ENCODE measurements at places on chromosomes 1 and 21. TPM values are rescaled to one million over a fixed set of nuclear protein-coding genes. Genes with fewer than 3 reads are reported as not detected.

GRCh38 chr1:235265900-235266299, 62.1 kb downstream of the ARID4B start:
- no peak for DNase-seq

GRCh38 chr1:111653709-111654108, 34.1 kb downstream of the RAP1A start:
- DNase-seq, result no peak

DNA sequence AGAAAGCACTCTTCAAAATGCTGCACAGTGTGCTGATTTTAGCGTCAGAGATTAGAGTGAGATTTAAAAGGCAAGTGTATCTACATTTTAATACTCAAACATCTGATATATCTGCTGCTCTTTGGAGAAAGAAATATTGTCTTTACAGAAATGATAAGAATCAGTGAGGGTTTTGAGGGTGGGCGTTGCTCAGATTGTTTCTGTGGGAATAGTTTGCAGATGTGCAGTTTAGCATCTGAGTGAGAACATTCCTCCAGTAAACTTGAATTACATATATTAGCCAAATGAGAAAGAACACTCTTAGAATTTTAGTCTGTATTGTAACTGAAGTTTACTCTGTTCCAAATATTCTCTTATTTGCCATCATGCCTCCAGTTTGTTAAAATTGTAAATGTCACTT, 549.2 kb downstream of the NEGR1 start:
- no peak for DNase-seq

DNA sequence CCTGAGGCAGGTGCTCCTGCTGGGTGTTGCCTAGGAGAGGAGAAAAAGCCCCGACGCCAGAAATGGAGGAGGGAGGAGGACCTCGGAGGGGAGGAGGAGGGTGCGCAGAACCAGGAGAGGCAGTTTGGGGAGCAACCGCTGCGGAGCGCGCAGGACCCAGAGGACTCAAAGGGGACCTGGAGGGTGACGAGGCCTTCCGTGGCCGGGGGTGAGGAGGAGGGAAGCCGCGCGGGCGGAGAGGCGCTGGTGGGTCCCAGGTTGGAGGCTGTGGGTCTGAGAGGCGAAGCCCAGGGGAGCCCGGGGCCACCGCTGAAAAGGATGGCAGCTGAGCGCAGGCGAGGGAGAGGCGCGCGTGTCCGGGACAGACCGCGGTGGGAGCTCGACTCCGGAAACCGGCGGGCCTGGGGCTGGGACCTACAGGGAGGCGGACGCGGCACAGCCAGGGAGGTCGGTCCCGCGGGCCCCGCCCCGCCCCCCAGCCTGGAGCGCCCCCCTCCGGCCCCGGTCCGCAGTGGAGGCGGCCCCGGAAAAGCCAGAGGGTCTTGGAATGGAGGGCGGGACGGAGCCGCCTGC, 15.1 kb downstream of the RNF223 start:
- peak; percentile 85 for DNase-seq

DNA sequence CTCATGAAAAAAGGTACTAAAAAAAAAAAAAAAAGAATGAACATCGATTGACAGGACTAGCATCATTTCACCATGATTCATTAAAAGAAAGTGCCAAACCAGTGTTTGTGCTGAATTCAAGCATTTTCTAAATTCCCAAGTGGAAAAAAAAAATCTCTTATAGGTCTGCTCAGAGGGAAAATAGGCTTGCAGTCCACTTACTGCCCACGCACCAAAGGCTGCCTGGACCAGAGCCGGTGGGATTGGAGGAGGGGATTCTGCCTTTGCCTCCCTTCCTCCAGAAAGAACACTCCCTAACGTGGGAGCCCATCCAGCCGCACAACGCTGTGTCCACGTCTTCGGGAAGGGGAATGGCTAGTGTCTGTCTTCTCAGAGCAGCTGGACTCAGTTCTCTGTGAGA, 5.5 kb upstream of the TRAPPC10 start:
- no peak for DNase-seq

- no peak for DNase-seq
These were observed 10.5 kb downstream of the RAVER2 start for GRCh38 chr1:64755361-64755760.

GRCh38 chr1:2928366-2929325, 92.6 kb upstream of the ACTRT2 start:
- DNase-seq, result no peak

DNA sequence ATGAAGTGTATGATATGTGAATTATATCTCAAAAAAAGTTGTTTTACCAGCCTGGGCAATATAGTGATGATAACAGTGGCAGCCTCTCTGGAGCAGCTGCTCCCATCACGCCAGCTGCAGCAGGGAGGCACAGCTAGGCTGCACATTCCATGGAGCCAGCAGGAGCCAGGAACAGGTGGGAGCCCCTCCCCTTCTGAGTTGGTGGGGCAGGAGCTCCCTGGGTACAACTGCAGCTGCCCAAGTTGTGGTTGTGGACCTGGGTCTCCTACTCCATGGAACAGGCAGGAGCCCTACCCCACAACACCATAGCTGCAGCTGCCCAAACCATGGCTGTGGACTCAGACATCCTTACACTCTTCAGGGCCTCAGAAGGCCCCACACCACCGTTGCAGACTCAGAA, 21.7 kb upstream of the FNBP1L start:
- DNase-seq, result no peak

DNA sequence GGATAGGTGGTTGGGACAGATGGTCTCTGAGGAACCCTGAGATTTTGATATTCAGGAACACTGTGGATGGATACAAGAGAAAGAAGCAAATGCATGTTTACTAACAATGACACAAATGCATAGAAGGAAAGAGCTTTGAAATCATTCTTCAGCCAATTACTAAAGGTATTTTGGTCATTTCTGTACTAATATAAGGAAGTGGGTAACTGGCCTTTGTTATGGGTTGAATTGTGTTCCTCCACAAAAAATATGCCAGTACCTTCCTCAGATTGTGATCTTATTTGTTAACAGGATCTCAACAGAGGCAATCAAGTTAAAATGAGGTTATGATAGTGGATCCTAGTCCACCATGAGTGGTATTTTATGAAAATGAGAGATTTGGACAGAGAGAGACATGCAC, 68.7 kb upstream of the KCNA3 start:
- DNase-seq, result no peak

GRCh38 chr1:109644670-109645069, 11.2 kb upstream of the GSTM4 start:
- DNase-seq, result no peak

DNA sequence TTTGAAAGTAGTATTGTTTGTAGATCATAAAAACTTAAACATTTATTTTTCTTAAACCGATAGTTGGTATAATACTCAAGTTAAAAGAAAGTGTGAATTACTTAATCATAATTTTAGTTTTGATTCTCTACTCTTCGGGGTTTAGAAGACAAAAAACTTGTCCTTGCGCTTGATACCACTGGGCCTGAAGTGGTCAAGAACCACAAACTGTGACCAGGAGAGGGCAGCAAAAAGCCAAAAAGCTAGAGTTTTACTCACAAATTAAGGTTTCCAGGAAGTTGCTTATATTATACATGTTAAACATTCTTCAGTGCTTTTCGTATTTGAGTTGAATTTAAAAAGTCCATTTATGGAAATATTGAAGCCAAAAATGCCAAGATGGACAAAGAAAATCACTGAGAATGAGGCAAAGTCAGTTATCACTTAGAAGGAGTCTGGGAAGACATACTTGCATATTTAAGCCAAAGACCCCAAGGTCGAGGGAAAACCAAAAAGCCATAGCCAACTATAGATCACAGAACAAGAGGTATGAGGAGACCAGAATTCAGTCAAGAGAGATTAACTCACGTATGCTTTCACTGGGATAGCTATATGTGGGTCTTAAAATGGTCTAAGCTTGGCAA, 34.2 kb downstream of the EFCAB7 start:
- DNase-seq, result no peak

DNA sequence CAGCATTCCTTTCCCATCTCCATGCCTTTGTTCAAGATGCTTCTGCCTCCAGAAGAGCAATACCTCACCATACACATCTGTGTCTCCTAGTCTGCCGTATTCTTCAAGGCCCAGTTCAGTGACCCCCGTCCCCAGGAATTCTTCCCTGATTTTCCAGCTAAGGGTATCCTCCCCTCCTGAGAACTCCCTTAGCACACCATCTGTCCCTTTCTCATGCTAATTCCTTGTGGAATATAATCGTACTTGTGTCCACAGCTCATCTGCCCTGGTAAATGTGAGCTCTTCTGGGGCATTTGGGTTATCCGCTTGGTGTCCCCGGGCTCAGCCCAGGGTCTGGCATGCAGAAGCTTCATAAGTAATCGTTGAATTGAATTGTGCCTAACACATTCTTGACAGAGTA, 40.9 kb downstream of the BEND5 start:
- no peak for DNase-seq

DNA sequence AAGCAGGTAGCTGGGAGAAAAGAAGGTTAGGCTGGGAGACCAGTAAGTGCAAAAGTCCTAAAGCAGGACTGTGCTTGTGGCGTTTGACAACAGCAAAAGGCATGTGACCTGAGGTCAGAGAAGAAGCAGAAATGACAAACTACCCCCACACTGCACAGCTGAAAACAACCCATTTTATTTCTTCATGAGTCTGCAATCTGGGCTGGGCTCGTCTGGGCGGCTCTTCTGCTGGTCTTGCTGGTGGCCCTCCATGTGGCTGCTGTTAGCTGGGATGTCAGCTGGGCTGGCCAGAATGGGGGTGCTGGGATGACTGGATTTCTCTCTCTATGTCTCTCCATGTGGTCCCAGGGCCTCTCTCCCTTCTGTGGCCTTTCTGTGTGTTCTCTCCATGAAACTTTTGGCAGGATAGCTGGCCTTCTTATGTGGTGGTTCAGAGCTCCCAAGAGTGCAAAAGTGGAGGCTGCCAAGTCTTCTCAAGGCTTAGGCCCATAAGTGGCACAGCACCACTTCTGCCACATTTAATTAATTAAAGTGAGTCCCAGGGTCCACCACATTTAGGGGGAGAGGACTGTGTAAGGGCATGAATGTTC, 128.6 kb downstream of the RIPK4 start:
- DNase-seq, result no peak

DNA sequence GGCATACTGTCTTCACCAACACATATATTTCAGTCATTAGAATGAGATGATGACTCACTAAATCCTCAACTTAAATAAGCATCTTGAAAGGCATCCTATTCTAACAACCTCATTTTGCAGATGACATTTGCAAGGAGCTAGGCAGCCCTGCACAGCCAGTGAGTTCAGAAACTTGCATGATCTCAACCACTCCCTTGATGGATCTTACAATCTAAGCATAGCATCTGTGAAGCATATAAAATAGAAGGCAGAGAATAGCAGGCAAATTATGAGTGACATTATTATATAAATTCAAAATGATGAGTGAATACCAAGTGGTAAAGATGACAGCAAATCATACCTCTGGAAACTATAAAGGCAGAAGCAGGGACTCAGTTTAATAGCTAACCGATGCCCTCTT, 31.6 kb downstream of the KRTAP20-3 start:
- no peak for DNase-seq

- DNase-seq, result no peak
These were observed 33.3 kb upstream of the CNTN2 start for GRCh38 chr1:205009670-205010069.

- DNase-seq, result no peak
These were observed 30.2 kb downstream of the TTC39A start for GRCh38 chr1:51299981-51300670.

GRCh38 chr21:35622612-35623011, 437.7 kb downstream of the SETD4 start:
- no peak for DNase-seq

DNA sequence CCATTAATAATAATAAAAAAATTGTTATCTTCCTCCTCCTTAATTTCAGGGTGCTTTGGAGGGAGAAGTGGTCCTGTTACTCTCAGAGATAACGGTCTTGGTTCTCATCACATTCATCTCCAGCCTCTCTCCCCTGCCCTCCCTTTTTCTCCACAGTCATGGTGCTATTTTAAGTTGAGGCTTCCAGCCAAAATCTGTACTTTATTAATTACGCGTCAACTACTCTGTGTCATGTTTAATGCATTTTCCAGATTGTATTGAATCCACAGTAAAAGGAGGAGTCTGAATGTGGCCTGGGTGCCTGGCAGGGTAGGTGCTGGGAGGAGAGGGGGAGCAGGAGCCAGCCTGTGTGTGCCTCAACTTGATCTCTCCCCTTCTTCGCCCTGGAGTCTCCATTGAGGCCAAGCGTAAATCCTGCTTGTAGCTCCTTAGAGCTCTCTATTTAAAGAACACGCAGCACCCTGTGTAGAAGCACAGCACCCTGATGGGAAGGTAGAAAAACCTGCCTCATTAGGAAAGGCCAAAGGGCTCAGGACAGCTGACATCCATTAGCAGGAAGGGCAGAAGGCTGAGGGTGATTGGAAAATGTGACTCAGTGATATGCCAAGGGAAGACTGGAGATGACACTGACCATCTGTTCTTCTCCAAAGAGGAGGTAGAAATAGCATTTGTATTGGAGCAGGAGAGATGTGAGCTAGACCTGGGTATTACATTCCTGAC, 82.4 kb downstream of the PLXNA2 start:
- no peak for DNase-seq

GRCh38 chr1:48222501-48223242, at the start of gene SLC5A9:
SLC5A9 (plus strand) TSS chr1:48222716; CDS start chr1:48222737, 21 bp downstream.
- DNase-seq, result no peak

DNA sequence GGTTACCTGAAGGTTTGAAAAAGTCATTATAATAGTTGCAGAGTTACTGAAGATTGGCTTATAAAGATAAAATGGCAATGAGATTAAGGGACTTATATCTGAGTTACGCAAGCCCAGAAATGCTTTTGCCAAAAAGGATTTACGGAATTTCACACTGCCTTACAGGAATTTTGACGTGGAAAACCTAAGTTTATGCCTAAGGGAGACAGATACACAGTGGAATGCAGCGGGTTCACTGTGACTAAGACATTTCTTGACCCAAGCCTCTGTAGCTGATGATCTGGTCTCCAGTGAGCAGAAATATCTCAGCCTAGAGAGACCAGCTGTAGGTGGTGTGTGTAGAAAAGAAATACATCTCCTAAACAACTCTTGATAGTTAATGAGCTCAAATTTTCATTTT, 10.1 kb upstream of the EXO1 start:
- no peak for DNase-seq

The FCMR gene
- 193 TPM for total RNA-seq

The TEKT2 gene
- not detected for total RNA-seq

The NR5A2 gene
- total RNA-seq, result 0.10 TPM

The DYNLT4 gene
- not detected for total RNA-seq

The TDRD5 gene
- total RNA-seq, result not detected

The ANGPTL1 gene
- 18.8 TPM for total RNA-seq

The EMC1 gene
- 29.8 TPM for total RNA-seq

The CCDC27 gene
- not detected for total RNA-seq

The OR13G1 gene
- total RNA-seq, result not detected

The LYPD8 gene
- 0.54 TPM for total RNA-seq

The SPRR1B gene
- not detected for total RNA-seq

The WLS gene
- total RNA-seq, result 63.4 TPM

The OR2T5 gene
- not detected for total RNA-seq

The OXCT2 gene
- total RNA-seq, result 1.2 TPM

The TRIM67 gene
- total RNA-seq, result not detected

The RNU1-4 gene
- under 0.01 TPM for total RNA-seq

The LRRC53 gene
- total RNA-seq, result not detected
